ENCODE measurements at places on chromosomes 16 and 17.

GRCh38 chr17:72498364-72499210 lies 377.8 kb downstream of the SOX9 start:
- no peak for DNase-seq

GRCh38 chr17:63679214-63679613 lies 20.7 kb downstream of the LIMD2 start:
- DNase-seq = no peak

DNA sequence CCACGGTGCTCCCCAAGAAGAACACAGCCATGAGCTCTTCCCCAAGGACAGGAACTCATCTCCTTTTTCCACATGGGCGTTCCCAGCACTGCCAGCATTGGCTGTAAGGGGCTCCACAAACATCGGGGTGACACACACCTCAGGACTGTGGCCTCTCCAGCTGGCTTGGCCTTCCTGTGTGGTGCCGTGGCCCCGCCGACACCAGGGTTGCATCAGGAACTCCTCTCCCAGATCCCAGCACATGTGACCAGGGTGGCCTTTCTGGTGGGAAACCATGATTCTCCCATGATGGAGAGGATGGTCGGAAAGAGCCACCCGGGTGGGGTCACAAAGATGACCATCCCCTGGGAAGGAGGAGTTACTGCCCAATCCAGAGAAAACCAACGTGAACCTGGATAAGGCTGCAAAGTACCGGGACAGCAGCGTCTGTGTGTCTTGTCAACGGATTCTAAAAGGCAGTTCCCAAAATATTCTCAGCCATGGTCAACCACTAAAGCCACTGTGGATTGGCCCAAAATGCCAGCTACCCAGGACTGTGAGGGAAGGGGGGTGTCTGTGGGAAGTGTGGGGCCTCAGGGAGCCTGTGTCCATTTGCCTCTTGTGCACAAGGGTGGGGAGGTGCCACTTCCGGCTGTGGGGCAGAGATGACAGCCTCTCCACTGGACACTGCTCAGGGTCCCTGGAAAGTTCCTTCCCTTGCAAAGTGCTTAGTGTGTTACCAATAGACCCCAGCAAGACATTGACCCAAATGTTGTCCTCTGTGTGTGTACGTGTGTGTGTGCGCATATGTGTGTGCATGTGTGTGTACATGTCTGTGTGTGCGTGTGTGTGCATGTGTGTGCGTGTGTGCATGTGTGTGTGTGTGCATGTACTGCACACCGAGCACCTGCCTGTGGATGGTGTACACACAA lies 78.0 kb upstream of the CBX4 start:
- DNase-seq = no peak

- DNase-seq = no peak
Observed at GRCh38 chr17:34620458-34620857, 41.1 kb downstream of the TMEM132E start.

DNA sequence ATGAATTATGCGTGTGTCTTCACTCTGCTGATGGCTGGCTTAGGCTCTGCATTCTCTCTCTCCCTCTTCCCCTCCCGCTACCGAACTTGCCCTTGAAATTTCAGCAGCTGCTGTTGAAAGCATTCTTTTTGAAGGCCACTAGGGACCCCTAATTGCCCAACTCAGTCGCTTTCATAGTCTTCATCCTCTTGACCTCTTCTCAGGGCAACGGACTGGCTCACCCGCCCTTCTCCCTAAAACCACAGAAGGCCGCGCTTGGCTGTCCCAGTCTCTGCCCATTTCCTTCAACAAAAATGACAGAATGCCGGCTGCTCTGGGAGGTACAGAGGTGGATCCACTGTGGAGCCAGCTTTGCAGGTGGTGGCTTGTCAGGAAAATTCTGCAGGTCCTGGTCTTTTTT lies 21.0 kb upstream of the FMNL1 start:
- DNase-seq = no peak

GRCh38 chr17:3795390-3796102 lies 5.4 kb downstream of the ITGAE start:
- peak; percentile 56 for DNase-seq

GRCh38 chr16:50916040-50916439 lies 174.2 kb downstream of the CYLD start:
- no peak for DNase-seq

DNA sequence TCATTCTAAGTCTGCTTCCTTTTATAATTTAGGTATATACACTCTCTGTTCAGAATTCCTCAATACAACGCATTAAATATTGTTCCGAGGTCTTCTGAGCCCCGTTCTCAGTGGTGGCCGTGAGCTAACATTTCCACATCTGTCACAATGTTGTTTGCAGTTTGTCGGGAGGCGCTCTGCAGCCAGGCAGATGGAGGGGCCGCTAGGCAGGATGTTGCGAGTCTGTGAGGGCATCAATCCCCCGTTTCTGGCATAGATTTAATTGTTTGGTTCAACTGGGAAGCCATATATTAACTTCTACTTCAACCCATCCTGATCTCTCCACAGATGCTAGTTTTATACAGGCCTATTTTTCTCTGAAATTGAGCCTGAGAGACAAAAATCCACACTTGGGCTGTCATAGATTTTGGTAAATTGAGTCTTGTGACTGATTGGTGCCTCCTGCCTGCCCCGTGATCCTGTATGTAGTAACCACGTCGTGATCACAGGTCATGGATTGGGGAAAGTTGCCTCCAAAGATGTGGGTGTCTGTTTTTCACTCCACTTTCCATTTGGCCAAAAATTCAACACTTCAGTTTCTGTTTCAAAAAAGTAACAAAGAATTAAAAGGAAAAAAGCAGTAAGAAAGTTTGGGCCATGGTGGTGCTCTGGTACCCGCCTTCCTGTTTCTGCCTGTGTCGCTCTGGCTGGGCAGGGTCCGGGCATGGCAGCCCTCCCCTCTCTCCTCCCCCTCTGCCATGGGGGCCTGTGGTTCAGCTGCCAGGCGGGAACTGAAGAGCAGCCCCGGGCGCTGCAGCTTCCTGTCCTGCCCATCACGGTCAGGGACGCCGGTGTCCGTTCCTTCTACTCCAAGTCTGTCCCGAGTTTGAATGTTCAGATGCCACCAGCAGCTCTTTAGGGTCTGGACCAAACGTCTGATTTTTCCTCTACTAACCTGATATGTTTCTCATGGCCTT lies 41.5 kb downstream of the RPTOR start:
- DNase-seq = no peak

DNA sequence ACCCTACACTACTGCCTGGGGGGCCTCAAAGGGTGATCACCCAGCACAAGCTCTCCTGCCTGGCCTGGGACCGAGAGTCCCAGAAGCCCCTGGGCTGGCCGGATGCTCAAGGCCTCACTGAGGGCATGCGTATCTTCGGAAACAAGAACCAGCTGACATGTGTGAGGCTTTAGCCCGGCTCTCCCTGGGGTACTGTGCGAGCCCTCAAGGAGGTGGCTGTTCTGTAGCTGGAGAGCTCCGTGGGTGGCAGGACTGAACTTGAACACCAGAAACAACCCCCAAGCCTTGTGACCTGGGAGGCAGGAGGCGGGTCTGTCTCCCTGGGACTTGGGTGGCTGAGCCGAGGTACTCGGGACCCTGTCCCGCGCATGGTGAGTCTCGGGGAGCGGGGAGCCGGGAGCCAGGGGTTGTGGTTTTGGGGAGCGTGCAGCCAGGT lies 7.0 kb downstream of the DPEP1 start:
- DNase-seq = no peak

GRCh38 chr17:37825851-37826250 lies 81.0 kb upstream of the HNF1B start:
- DNase-seq = no peak

- no peak for DNase-seq
Observed at GRCh38 chr16:1416521-1416941, 2.0 kb upstream of the UNKL start.

GRCh38 chr17:8365143-8365542 lies 11.4 kb downstream of the KRABD2 start:
- no peak for DNase-seq

DNA sequence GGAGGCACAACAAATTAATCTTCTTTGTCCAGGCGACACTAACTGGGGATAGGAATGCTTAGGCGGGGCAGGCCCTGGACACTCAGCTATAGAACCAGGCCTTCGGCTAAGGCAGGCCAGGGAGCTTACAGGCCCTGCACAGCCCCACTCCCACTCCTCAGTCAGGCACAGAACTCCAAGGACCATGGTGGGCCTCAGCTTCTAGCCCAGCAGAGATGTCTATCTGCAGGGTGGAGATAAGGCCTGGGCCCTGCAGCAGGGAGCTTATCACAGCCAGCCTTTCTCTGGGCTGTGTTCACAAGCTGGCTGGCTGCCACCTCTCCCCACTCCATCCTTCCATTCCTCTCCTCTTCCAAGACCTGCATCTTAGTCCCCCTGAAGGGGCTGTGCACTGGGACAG lies 68.1 kb downstream of the TMEM132E start:
- no peak for DNase-seq

DNA sequence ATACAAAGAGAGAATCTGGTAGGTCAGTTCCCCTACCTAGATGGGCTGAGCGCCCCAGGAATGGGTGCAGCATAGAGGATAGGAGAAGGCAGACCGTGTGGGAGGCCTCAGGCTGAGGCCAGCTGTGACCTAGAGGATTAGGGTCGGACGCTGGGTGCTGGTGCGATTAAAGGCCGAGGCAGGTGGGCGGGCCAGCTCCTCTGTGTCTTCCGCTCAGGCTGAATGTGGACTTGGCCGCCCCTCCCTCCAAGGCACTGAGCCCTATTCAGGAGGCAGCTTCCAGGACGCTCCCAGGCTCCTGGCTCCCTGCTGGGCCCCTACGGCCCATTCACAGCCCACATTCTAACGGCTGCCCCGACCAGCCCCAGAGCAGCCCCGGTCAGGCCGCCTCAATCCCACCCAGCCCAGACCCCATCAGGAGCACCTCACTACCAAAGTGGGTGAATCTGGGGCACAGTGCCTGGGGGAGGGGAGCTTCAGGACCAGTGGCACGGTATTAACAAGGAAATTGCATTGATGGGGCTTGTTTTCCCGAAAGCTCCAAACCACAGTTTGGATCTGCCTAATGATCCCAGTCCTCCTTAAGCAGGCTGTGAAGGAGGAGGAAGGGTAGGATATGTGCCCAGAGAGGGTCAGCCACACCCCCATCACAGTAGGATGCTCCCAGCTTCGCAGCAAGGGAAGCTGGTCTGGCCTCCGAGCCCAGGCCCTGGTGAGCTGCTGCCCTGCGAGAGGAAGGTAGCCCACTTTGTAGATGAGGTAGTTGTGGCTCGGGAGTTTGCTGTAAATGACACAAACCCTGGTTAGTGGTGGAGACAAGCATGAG lies 14.5 kb downstream of the RHBDL3 start:
- DNase-seq = no peak

GRCh38 chr17:4710693-4711634 lies 532 bp downstream of the ARRB2 start:
- peak; percentile 24 for DNase-seq

- DNase-seq = no peak
Observed at GRCh38 chr17:74410001-74410443, 21.9 kb upstream of the GPRC5C start.

GRCh38 chr17:38920374-38921291 lies 4.8 kb upstream of the LASP1NB start:
- no peak for DNase-seq

GRCh38 chr17:55704401-55704800 lies 18.3 kb downstream of the TMEM100 start:
- DNase-seq = no peak

DNA sequence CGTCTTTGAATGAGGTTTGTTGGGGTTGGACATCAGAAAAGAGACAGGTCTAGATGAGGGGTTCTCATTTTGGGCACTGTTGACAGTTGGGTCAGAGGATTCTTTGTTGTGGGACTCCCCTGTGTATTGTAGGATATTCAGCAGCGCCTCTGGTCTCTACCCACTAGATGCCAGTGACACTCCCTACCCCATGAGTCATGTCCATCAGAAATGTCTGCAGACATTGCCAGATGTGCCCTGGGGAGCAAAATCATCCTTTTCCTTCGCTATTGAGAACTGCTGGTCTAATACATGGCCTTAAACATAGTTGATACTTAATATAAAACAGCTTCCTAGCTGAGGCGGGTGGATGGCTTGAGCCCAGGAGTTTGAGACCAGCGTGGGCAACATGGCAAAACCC lies 3.1 kb downstream of the ABAT start:
- no peak for DNase-seq

DNA sequence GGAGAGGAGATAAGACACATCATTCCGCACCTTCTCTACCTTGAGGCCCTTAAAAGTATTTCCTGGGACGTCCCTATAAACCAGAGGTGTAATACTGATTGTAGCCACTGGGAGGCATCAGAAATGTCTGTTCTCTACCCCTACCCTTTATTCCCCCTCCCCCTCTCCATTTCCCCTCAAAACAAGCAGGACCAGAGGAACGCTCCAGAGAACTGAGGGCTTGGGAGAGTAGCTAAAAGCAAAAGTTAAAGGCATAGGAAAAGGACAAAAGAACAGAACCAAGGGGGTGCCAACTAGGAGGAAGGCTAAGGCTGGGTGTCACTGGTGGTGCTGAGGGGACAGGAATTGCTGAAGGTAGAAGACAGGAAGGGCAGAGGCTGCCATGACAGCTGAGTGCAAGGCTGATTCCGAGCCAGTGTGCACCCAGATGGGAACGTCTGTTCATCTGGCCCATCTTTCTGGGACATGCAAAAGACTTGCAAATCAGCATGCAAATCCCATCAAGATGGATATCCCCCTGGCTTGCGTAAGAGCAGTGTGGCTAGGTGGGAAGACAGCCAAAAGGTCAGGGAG lies 6.7 kb downstream of the CAMTA2 start:
- peak; percentile 70 for DNase-seq

GRCh38 chr16:678858-679813 lies 1.1 kb upstream of the STUB1 start:
- DNase-seq = no peak

- no peak for DNase-seq
Observed at GRCh38 chr17:6930749-6931148, 65.1 kb upstream of the ALOX12 start.

DNA sequence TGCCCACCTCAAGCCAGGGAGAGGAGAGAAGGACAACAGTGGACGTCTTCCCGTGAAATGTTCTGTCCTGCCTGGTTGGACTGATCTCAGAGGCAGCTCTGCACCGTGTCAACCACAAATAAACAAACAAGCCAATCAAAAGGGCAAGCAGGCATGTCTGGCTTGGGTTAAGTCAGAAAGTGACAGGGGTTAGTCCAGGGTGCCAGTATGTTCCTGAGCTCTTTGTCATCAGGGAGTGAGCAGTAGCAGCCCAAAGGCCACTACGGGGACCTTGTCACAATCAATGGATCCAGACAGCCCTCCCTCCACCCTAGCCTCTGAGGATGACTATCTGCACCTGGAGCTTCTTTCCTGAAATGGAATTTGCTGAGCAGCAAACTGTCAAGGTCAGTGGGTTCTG lies 35.0 kb downstream of the CNGB1 start:
- no peak for DNase-seq

DNA sequence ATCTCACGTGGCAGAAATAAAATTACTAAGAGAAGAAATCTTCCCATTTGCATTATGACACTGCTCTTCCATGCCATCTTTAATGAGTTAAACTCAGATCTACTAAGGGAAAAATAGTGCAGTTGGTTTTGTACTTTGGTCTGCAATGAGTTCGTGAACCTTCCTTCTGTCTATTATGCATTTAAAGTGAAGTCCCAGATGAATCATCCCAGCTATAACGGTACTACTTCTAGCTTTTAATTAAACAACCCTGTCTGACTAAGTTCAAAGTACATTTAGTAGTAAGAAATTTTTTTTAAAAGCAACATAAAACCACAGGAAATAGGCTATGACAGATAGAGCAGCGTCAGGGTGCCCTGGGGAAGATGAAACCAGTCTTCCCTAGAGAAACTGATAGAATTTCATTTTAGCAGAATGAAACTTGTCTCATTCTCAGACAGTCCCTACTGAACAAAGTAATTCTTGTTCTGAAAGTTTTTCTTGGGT lies 1.8 kb downstream of the TMIGD1 start:
- DNase-seq = no peak

All from germinal center (tissue), 1 donor.